ENCODE measurements at places on chromosomes 6 and 20.

GRCh38 chr6:45590226-45590625 is 212.5 kb upstream of the SUPT3H start:
- no peak for DNase-seq

DNA sequence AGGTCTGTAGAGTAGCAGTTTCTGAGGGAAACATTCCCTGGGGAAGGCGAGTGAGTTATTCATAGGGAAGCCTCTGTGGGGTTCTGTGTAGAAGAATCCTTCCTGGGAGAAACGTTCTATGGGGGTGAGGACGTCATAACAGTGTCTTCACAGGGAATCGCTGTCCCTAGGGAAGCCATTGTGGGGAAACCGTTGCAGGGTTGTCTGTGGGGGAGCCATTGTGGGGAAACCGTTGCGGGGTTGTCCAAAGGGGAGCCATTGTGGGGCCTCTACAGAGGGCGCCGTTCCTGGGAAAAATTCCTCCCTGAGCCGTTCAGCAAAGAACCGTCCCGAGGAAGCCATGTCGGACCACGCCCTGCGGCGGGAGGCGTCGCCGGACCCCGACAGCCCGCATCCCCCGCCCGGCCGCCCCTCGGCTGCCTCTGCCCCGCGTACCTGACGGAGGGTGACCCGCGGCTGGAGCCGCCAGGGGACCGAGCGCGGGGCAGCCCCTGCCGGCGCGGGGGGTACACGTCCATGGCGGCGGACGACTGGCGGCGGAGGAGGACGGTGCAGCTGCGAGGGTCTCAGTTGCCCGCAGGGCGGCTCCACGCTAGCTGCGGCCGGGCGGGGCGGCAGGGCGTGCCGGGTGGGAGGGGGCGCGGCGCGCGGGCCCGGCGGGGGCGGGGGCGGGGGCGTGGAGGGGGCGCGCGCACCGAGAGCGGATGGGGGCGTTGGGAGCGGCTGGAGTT is at the start of gene DNAAF9:
Gene DNAAF9, minus strand, starts transcription at position 630 of the 731 bp plus-strand sequence. Its CDS starts 112 bp downstream, at position 518.
- DNase-seq: peak; percentile 35

DNA sequence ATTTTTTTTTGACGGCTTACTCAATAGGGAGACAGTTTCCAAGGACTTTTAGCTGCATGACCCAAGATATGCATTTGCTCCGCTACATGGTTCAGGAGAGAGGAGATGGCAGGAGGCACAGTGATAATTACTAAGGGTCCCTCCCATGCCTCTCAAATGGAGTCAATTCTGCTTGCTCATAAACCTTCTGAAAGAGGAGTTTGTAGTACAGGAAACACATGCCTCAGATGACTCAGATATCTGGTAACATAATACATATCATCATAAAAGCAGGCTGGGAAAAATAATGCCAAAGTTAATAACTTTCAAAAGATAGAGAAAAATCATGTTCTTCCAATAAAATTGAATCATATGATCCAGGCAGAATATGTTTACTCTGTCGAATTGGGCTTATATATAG is 97.6 kb upstream of the DEFB112 start:
- DNase-seq: no peak

DNA sequence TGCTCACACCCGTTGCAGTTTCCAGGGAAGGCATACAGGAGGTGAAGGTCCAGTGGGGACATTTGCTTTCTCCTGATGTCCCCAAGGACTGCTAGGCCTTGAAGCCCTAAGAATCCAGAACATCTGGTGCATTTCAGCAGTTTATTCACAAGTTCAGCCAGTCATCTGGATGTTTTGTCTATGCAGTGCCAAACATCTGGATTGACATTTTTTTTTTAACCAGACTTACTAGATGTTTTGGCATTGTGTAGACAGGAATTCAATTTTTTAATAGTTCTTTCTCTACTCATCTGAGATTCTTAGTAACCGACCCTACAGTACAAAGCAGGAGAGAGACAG is 256.2 kb downstream of the CLIC5 start:
- no peak for DNase-seq

GRCh38 chr20:40961176-40961575 is 67.4 kb upstream of the TOP1 start:
- no peak for DNase-seq

DNA sequence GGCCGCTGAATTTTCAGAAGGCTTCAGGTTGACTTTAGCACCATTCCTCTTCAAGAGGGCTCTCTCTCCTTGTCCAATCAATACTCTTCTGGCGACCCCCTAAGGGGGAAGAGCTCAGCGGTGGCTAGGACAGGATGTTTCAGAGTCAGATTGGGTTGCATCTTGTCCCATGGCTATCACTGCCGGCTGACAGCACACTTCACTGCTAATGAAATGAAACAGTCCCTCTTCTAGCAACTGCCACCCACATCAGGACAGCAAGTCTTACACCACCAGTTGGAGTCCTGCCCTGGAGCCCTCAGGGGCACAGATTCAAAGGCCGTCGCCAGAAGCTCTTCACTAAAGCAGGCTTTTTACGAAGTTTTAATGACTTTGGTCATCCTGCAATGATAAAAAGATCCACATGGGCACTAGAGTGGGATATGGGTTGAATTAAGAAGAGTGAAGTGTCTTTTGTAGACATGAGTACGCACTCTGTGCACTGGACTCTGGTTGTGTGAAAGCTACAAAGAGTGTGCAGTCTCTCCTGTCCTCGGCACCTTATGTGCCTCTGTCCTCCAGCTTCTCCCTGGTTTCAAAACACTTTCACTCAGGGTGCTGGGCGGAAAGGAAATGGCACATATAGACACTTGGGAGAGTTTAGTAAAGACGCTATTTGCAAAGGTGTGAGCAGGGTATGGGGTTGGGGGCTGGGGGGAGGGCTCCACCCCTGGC is 66.1 kb upstream of the SLC22A16 start:
- no peak for DNase-seq

GRCh38 chr6:42551217-42551616 is 12.6 kb upstream of the UBR2 start:
- DNase-seq: no peak

DNA sequence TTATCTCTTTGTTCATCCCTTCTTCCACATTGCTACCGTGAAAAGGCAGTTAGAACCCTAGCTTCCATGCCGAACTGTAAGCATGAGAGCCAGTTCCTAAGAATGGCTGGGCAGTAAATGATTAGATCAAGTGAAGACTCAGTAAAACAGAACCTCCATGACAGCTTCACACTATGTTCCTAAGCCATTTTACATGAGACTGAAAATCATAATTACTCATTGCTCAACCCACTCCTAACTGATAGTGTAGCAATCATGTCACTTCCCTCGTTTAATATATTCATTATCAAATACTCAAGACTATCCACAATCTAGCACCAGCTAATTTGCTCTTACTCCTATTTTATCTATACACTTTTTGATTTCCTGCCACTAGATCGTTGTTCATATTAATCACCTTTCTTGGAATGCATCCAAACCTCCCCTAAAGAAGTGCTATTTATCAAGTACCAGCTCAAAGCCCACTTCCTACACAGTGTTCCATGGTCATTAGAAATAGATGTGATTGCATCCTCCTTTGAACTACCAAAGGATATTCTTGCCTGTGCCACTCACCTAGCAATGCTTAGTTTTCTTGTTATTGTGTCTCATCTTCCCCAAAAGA is 6.0 kb downstream of the TMEM30A start:
- DNase-seq: peak; percentile 49

DNA sequence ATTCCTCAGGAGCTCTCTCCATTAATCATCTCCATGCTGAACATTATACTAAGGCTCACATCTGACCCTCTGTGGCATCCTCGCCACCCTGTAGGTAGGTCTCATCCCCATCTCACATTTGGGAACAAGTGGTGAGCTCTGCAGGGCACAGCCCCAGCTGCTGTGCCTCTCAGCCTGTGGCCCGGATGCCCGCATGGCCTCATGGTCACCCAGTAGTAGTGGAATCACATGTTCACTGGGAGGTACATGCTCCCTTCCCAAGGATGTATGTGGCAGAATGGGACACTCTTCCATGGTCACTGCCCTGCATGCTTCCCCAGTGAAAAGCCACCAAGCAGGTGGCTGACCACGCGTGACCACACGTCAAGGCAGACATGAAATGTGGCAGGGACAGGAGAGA is 26.3 kb upstream of the APMAP start:
- no peak for DNase-seq

Data from NCI-H1105 (cell line).